CD4-positive, alpha-beta T cell treated with Interleukin-15 for 1 hour (primary cell): ENCODE measurements at places on chromosomes 13 and 19.
A peak's percentile ranks its signal among the peaks of the same experiment; 100 is the strongest.

DNA sequence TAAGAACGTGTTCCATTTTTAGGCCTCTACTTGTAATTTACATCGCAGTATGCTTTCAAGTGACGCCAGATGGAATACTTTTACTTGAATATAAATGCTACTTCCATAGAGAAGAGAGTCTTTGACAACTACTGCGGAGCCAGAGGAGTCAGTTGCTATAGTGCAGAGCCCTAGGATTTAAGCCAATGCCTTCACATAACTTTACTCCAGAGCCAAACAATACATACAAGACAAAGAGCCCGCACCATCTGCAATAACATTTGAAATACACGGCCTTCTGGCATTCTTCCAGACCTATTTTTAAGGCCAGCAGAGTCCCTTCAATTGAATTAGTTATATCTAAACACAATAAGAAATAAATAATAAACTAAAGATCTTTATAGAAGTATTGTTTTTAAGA, 59.4 kb downstream of the XPO4 start:
- DNase-seq = no peak

DNA sequence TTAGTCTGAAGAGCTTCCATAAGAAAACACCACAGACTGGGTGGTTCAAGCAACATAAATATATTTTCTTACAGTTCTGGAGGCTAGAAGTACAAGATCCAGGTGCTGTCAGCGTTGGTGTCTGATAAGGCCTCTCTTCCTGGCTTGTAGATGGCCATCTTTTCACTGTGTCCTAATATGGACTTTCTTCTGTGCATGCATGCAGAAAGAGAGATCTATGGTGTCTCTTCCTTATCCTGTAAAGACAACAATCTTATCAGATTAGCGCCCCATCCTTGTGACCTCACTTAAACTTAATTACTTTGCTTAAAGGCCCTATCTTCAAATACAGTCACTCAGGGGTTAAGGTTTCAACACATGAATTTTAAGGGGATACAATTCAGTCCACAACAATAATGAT, 14.1 kb upstream of the NDFIP2 start:
- DNase-seq = no peak

GRCh38 chr13:106700439-106700838, 132.5 kb upstream of the ARGLU1 start:
- no peak for DNase-seq

- DNase-seq = no peak
Observed at GRCh38 chr13:37769078-37769477, 100.5 kb downstream of the TRPC4 start.

DNA sequence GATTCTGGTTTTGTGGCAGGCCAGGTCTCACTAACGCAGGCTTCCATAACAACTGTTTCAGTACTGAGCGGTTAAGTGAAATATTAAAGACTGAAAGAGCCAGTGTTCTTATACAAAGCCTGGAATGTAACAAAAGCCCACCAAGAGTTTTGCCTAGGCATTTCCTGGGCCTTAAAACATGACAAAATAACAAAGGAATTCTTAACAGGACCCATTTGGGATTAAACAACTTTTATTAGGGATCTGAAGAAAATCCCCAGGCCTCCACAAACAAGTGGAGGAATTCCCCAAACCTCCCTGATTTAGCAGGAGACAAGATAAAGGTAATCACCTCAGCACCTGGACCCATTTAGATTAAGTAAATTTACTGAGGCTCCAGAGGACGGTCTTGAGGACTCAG, 799.7 kb upstream of the SPRY2 start:
- DNase-seq = no peak

DNA sequence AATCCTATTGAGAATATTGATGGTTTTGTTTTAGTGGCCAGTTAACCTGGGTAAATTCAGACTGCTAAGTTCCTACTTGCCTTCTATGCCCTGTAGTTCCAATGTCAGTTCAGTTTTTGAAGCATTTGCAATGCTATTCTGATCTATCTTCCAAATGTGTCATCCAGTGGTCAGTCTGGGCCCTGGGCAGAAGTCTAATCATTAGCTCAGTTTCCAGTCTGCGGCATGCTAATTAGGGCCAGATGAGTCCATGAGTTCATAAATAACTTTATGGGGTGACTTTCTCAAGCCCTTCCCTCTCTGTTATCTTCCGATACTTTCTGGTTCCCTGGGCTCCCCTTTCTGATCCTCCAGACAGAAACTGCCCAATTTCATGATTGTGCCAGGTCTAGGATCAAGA, 32.7 kb downstream of the FAM187B start:
- no peak for DNase-seq

DNA sequence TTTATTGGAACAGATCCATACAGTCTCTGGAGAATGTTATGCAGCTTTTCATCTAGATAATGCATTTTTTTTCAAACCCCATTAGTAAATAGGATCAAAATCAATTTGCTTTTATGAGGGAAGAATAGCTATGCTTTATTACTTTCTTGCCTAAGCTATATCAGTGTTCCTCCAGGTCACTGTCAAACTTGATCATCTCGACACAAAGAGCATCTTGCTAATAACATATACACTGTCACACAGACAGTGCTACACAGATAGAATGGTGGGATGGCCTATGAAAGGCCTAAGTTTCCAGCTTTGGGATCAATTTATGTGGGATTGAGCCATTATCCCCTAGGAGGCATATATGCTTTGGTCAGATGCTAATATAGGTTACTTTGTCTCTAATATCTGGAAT, 862.9 kb upstream of the SPRY2 start:
- no peak for DNase-seq

- DNase-seq = no peak
Observed at GRCh38 chr13:76533251-76533650, 353.0 kb downstream of the KCTD12 start.

DNA sequence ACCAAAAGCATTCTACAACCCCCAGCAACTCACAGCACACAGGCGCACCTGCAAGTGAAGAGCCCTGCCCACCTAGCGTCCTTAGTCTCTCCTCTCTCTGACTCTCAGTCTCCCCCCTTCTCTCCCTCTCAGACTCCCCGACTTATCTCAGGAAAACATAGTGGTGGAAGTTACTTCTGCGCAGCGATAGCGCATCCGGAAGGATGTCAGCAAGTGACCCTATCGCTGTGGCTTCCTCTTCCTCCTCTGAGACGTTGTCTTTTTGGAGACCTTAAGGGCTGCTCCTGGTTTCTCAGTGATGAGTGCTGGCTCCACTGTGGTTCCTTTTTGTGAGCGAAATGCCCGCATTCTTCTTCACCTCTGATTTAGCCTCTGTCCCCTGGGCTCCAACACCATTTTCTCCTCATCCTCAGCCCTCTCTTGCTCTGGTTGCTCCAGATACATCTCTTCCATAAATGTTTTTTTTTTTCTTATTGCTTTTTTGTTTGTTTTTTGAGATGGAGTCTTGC, 1.4 kb upstream of the YIF1B start:
- peak; percentile 53 for DNase-seq

- no peak for DNase-seq
Observed at GRCh38 chr13:30832845-30833332, 73.2 kb upstream of the MEDAG start.

GRCh38 chr13:111923991-111924677, 142.8 kb upstream of the SOX1 start:
- no peak for DNase-seq

DNA sequence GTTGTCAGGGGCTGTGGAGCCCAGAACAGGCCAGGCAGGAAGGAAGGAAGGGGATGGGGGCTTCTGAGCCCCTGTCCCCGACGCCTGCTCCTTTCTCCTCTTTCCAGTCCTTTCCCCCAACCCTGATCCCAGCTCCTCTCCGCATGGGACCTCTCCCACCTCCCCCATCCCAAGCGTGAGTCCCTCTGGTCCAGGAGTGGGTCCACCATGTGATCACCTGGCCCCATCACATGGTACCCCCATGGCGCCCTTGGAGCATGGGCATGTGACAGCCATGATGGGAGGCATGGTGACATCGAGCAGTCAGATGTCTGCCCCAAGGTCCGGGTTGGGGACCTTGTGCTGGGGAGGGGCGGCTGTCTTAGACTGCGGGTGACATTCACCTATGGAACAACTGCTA, 9.2 kb downstream of the RYR1 start:
- no peak for DNase-seq

GRCh38 chr19:47331931-47332547, at the start of gene C5AR2:
C5AR2 (plus strand) TSS chr19:47332175; CDS start chr19:47340800, 8,625 bp downstream.
- DNase-seq = no peak

- DNase-seq = no peak
Observed at GRCh38 chr13:24649688-24650043, 30.5 kb upstream of the ATP12A start.

DNA sequence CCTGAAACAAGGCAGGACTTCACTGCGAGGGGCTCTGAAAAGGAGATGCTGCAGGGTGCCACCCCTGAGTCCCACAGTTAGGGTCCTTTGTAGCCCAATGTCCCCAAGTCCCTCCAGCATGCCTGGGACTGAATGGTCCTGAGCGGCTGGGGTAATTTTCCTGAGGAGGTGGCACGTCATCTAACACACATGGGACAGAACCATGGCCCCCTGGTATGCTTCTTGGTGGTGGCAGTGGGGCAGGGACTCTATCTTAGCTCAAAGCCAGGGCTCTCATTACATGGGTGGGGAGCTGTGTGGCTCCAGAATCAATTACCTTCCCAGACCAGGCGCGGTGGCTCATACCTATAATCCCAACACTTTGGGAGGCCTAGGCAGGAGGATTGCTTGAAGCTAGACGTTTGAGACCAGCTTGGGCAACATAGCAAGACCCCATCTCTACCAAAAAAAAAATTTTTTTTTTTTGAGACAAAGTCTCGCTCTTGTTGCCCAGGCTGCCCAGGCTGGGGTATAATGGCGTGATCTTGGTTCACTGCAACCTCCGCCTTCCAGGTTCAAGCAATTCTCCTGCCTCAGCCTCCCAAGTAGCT, 7.9 kb upstream of the SLC7A9 start:
- DNase-seq = no peak

- DNase-seq = peak; percentile 68
Observed at GRCh38 chr19:42401365-42402303, 11.5 kb upstream of the CNFN start.

- no peak for DNase-seq
Observed at GRCh38 chr13:29458419-29458818, 137.1 kb downstream of the SLC7A1 start.

DNA sequence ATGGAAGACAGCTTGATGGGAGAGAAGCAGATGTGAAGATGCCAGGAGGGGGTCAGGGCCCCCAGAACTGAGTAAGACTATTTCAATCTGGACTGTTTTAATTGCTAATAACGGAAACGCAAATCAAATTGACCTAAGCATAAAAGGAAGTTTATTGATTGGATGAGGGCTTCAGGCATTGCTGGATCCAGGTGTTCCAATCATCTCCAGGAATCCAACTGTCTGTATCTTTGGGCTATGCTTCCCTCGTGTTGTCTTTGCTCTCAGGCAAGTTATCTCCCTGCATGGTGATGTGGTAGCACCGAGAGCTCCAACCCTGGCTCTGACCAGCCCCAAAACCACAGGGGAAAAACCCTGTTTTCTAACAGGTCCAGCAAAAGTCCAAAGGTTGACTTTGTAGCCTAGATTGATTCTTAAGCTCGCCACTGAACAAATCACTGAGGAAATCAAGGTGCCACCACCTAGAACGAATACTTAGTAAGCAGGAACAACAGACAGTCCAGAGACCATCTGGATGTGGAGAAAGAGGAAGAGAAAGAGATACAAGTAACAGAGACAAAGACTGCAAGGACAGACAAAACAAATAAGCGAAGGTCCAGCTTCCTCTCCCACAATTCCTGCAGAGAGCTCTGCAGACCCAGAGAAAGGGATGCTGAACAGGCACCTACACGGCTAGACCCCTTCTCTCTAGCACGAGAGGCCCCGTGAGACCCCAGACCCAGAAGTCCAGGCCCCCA, 1.2 kb upstream of the C19orf81 start:
- DNase-seq = no peak

DNA sequence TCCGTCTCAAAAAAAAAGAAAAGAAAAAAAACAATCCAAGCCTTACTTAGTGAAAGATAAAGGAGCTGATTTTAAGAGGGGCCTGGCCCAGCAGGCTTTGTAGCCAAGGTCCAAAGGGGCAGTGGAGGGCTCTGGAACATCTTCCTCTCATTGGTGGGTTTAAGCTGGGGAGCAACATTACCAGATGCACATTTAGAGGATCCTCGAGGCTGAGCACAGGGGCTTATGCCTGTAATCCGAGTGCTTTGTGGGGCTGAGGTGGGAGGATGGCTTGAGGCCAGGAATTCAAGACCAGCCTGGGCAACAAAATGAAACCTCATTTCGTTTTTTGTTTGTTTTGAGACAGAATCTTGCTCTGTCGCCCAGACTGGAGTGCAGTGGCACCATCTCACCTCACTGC, 8.0 kb upstream of the TMEM160 start:
- DNase-seq = no peak

- no peak for DNase-seq
Observed at GRCh38 chr19:16160943-16161560, 12.3 kb downstream of the CIB3 start.

- DNase-seq = no peak
Observed at GRCh38 chr13:111862836-111863815, 203.8 kb upstream of the SOX1 start.

- DNase-seq = no peak
Observed at GRCh38 chr13:97185291-97185690, 36.8 kb upstream of the MBNL2 start.

DNA sequence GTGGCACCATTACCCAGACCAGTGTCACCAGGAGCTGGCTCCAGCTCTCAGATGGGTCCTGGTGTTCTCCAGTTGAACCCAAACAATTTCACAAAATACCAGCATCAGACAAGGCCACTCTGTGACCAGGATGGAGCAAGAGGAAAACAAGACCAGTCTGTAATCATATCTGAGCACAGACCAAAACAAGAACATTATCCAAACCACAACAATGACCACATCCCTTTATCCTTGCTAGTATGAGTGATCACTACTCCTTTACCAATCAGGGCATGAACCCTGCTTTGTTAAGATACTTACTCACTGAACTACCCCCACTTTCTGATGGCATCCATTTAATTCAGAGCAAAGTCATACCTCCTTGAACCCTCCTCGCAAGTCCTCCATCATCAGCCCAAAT, 145.9 kb downstream of the NUFIP1 start:
- DNase-seq = no peak

DNA sequence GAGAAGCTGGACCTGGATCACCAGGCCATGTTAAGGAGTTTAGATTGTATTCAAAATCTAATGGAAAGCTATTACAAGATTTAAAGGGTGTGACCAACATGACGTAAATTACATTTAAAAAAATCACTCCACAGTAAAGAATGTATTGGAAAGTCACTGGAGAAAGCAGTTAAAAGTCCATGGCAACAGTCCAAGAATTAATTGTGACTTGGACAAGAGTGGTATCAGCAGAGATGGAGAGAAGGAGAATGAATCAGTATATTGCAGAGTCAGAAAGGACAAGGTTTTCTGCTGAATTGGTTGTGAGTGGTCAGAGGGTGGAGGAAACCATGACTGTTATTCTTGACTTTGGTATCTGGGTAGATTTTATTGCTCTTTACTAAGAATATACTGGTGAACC, 535.1 kb upstream of the SLITRK1 start:
- no peak for DNase-seq

GRCh38 chr13:100245104-100245503, 156.2 kb downstream of the PCCA start:
- DNase-seq = no peak

DNA sequence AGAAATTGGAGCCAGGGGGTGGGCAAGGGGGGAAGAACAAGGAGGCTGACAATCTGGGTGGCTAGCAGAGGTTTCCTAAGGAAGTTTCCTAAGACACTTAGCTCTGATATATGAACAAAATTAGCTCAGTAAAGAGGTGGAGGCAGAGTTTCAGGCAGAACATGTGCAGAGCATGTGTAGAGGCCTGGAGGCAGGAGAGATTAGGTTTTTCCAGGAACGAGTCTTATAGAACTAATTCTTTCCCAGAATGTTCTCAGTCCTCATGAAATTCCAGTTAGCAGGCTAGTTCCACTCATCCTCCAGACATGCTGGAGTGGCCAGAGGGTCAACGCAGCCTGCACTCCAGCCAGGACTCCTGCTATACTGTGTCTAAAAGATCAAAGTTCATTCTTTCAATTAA, 184.7 kb downstream of the LACC1 start:
- no peak for DNase-seq
